ENCODE measurements at places on chromosomes 2 and 18.

DNA sequence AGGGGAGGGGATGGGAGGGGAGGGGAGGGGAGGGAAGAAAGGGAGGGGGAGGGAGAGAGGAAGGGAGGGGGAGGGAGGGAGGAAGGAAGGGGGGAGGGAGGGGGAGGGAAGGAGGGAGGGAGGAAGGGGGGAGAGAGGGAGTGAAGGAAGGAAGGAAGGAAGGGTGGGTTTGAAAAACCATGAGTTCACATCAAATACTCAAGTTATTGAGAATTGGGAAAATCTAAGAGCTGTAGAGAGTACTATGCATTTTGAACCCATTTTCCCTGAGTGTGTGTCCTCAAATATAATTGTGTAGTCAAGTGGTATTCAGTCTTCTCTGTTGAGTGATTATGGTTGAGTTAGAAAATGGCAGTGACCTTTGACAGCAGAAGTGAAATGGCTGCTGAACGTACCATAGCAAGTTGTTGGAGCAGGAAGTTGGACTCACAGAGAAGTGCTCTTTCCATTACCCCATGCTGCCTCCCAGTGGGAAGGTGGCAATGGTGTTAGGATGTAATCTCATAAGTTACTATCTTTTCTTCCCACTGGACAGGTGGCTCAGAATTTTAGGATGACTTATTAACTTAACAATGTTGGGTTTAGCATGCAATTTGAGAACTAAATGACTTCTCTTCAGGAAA is 214.6 kb downstream of the SETBP1 start:
- no peak for DNase-seq

DNA sequence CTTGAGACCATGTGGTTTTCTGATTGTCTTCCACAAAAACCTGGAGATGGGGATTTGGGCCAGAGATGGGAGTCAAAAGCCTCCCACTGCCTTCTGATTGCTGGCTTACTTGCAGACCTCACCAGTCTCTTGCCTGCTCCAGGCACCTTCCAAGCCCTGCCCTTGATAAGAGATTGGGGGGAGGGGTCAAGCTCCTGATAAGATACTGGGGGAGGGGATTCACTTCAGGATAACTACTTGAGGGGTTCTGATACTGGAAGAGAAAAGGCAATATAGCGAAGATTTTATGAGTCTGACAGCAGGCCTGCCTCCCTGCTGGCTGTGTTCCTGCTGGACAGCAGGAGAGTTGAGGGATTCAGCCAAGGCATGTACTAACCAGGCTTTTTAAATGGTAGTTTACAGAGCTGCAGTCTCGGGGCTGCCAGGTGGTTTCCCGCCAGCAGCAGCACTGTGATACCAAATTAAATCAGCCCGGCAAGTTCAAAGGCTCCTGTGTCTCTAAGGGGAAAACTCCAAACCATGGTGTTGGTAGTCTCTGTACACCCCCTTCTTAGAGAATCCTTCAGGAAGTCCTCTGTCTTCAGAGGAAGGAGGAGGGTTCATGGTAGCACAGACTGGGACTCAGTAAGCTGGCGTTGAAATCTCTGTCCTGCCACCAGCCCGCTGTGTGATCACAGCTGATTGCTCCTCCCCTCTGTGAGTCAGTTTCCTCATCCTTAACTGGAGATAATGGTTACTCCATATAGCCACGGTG is 58.3 kb downstream of the FBXO36 start:
- DNase-seq: no peak

GRCh38 chr2:40016151-40016885 is 237.3 kb upstream of the THUMPD2 start:
- DNase-seq: no peak

DNA sequence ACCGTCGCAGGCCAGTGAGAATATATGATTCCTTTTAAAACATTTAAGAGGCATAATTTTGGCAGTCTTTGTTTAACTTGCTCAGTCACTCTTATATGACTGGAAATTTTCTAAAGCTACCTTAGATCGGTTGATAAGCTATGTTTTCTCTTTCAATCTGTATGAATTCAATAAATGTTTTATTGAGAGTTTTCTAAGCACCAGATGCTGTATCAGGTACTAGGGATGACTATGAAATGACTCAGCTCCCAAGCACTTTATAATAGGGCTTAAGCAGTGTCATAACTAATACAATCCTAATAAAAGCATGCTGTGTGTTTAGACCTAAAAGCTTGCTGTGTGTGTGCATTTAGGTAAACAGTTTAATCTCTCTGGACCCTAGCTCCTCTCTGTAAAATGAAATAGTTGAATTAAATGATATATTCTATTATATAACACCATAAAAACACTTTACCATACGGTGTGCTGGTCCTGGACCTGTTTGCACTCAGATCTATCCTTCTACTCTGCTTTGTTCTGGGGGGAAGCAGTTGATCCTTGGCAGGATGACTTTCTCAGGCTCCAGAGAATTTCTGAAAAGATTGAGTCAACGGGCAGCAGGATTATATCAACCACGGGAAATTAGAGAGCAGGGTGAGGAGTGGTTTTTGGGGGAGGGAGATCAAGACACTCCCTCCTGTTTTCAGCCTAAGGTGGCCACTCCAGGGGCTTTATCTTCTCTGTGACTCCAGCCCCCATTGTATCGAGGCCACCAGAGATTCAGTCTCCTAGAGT is 26.1 kb upstream of the SLC38A11 start:
- no peak for DNase-seq

- DNase-seq: no peak
Measured at GRCh38 chr2:106839849-106840595, 45.9 kb downstream of the ST6GAL2 start.

DNA sequence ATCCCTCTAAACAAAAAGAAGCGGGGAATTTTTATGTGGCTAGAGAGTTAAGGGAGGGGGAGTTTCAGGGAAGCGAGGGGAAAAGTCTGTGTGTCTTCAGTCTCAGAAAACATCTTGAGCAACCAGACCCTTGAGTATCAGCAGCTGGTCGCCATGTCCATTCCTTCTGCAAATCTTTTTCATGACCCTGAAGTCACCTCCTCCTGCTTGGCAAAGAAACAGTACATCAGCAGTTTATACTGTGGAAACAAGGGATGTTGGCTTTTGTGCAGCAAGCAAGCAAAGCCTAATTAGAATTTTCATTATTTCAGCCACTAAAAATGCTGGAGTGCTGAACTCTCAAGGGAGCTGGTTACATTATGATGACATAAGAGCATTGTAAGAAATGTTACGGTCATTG is 187.4 kb upstream of the SLC8A1 start:
- DNase-seq: no peak

GRCh38 chr2:216754812-216755211 is 59.5 kb upstream of the IGFBP5 start:
- DNase-seq: no peak

DNA sequence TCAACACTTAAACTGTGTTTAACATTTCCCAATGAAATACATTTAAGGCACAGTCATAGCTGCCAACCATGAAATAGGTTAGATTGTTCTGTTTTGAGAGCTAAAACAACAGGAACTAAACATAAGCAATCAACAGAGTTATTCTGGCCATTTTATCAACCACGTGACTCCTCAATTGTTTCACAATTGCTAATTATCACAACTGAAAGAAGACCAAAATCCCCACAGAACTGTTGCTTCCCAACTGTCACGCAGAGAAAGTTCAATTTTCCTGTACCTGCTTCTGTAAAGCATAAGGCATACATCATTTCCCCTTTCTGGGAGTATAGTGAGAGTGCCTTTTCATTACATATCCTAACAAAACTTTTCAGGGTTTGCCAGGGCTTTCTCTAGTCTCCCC is 248.6 kb downstream of the EPHA4 start:
- no peak for DNase-seq

DNA sequence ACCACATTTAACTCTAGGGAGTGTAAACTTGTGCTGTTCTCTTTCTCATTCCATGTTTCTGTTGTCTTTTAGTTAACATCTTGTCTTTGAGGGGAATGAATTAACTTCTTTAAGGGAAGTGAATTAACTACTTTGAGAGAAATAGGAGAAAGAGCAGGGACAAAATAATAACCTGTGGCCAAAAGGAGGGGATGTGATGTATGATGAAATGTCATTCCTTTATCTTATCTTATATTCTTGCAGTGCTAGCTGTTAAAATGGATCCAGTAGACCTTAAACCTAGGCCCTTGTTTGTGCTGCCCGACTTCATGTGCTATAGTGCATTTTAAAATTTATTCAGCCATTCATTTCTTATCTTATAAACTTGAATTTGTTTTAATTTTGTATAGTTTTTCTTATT is 18.4 kb downstream of the ABI2 start:
- DNase-seq: no peak

GRCh38 chr18:58668211-58668610 is 3.1 kb upstream of the MALT1 start:
- no peak for DNase-seq
